Gastroesophageal sphincter (tissue), 4 donors: ENCODE measurements at places on chromosomes 1 and 21. TPM values are rescaled to one million over a fixed set of nuclear protein-coding genes. Genes with fewer than 3 reads are reported as not detected.

Gene TMEM269
- total RNA-seq: 0.12 TPM

DNA sequence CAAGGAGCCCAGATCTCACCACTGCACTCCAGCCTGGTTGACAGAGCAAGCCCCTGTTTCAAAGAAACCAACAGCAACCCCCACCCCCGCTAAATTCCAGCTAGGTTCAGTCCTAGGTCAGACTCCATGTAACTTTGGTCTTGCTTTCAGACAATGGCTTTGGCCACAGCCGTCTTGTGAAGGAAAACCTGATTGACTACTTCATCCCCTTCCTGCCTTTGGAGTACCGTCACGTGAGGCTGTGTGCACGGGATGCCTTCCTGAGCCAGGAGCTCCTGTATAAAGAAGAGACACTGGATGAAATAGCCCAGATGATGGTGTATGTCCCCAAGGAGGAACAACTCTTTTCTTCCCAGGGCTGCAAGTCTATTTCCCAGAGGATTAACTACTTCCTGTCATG lies 12.9 kb downstream of the TOR3A start:
- ATAC-seq: no peak

- ATAC-seq: no peak
Measured at GRCh38 chr1:80427881-80428280, 1372.9 kb upstream of the ADGRL2 start.

Gene ZBED6
- total RNA-seq: 17.9 TPM

Gene RNU1-3
- under 0.01 TPM for total RNA-seq

GRCh38 chr1:7633506-7634245 lies 137.4 kb upstream of the VAMP3 start:
- ATAC-seq: no peak

DNA sequence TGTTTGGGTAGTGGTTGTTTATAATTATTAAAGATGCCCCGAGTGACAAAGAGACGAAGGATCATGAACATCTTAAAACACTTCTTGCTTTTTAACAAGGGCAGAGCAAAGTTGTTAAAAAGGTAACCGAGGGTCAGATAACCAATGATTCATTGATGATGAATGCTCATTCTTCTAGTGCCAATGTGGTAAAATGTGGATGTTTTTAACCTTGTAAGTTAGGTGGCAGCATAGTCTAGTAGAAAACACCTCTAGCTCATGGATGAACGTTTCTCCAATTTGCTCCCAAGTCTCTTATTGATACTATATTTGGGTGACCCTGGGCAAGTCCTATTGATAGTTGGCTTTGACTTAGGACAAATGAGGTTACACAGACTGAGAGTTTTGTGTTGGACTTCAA lies 167.9 kb downstream of the KIF26B start:
- no peak for ATAC-seq

GRCh38 chr1:11365744-11366387 lies 92.9 kb downstream of the UBIAD1 start:
- no peak for ATAC-seq

Gene GSTM4
- 52.2 TPM for total RNA-seq

GRCh38 chr1:247110627-247111258 lies 6.6 kb upstream of the ZNF669 start:
- ATAC-seq: no peak

DNA sequence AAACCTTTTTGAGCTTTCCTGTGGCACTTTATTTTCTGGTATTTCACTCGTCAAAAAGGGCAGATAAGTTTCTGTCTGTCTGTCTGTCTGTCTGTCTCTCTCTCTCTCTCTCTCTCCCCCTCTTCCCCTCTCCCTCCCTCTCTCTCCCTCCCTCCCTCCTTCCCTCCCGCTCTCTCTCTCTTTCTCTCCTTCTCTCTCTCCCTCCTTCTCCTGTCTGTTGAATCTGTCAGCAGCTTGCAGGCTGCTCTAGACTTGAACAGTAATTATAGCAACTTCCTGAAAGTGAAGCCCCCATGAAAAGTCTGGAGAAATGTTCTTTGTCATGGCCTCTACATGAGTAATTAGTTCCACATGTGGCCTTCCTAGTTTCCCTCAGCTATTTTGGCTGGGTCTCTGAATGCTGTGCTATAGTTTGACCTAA lies 275.2 kb upstream of the C1orf105 start:
- ATAC-seq: peak; percentile 11

DNA sequence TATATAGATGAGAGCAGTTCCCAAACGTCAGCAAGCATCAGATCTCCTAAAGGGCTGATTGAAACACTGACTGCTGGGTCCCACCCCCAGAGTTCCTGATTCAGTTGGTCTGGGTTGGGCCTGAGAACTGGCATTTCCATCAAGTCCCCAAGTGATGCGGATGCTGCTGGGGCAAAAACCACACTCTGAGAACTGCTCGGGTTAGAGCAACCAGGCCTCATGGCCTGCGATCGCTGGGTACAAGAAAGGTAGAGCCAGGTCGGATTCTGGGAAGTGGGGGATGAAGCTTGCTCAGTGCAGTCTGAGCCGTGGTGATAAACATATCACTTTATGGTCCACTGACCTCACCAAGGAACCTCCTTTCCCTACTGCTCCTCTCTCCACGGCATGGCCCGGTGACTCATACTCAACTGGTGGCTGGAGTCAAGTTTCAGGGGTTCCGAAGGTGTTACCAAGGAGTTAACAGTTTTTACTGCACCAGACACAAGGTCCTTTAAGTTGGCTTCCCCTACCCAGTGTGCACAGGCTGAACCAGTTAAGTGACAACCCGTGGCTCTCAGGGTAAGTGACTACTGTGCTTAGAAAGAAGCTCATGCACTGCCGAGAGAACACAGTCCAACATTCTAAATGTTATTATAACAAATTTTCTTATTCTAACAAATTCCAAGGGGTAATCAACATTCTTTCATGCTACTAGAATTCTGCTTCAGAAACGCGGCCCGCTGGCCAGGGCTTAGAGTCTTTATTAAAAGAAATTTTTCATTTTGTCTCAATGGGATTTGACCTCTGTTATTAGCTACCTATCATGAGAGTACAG lies 153.5 kb downstream of the TGFBR3 start:
- ATAC-seq: no peak

DNA sequence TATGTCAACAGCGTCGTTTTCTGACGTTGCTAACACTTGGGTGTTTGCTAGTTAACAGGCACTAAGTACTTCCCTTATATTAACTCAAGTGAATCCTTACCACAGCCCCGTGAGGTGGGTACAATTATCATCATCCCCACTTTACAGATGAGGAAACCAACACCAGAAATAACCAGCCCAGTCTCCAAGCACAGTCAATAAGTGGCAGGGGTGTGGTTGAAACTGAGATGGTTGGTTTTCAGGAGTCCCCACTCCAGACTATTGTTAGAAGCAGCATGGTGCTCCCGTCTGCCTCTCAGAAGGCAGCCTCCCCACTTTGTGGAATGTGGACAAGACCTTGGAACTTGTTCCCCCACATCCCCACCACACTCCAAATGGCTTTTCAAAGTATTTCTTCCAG lies 45.7 kb upstream of the ACOT11 start:
- no peak for ATAC-seq
